ENCODE measurements at places on chromosomes 4 and X.

DNA sequence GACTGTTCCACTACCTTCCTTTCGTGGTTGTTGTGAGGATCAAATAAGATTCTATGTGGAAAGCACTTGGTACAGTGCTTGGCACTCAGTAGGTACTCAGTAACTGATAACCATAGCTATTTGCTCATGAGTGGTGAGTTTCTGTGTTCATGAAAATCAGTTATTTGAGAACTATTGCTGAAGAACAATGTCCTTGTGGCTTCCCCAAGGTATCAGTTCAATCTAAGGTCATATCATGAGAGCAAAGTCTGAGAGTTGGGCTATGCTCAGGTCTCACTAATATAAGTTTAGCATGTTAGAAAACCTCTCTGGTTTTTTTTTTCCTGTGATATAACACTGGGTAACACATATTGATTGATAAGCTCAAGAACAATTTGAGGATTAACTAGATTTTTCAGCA lies 147.8 kb downstream of the GRIA3 start:
- no peak for DNase-seq

- DNase-seq: no peak
Observed at GRCh38 chr4:39046249-39046648, 14.0 kb upstream of the TMEM156 start.

DNA sequence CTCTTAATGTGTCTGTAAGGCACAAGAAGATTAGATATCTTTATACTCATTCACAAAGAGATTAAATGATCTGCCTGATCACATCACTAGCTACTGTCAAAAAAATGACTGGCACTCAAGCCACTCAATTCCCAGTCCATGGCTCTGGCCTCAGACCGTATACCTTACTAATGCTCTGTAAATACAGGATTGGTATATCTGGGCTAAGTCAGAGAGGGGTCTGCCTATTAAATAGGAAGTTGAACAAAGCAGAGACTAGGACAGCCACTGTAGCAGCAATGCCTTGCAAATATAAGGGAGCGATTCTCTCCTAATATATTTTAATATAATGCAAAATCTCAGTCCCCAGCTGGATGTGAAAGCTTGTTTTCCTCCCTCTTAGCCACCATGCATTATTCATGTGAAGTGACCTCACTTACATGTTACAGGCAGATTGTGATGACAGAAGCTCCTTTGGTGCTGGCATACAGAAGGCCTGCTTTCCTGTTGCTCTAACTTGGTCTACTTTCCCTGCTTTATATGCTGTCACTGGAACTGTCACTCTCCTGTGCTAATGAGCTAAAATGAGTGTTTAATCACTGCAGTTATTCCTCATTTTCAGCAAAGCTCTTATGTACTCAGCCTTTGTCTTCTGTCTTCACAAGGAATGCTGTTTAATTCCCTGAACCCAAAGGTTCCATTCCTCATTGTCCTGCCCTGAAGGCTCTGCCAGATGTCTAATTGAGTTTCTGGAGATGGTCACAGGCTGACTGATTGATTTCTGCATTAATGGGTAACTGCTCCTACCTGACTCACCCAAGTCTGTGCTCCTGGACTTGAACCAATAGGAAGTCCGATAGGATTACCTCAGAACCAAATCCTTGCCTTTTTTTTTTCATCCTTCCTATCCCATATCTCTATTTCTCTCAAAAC lies 578.2 kb downstream of the KLHL13 start:
- DNase-seq: no peak

DNA sequence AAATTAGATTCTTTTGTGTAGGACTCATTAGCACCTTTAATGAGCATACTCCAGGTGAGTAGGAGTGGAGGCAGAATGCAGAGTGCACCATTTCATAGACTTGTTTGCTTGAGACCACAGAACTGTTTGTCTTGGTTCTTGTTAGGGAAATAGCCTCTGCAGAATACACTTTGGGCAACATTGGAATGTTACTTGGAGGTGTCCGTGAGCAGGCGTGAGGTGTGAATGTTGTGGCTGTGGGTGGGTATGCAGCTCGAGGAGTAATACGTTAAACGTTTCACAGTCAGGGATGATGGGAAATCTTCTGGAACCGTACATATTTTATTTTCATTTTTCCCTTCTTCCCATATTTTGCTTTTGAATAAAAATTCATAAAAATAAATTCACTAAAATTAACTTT lies 31.6 kb downstream of the PAQR3 start:
- no peak for DNase-seq

GRCh38 chr4:52959541-52959940 lies 97.4 kb downstream of the RASL11B start:
- no peak for DNase-seq

DNA sequence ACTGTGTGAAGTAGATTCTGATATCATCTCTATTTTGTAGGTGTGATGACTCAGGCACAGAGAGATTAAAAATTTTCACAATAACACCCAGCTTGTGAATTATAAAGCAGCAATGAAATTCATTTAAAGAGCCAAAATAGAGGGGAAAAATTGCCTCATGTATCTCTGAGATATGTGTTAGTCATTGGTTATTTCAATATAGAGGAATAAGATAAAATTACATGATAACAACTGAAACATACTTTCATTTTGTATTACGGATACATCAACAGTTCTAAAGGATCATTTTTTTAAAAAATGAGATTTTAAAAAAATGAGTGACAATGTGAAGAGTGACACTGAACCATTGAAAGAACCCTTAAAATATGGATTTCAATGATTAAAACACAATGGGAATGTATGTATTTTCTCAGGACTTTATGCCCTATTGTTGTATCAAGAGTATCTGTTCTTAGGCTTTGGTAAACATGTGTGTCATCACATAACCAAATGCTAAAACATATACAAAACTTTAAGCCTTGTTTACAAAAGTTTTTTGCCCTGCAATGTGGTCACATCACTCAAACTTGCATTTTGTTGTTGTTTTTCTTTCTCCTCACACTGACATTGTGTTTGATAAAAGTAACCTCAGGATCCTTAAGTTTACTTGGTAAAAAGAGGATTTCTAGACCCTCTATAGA lies 221.3 kb downstream of the ANTXR2 start:
- no peak for DNase-seq

DNA sequence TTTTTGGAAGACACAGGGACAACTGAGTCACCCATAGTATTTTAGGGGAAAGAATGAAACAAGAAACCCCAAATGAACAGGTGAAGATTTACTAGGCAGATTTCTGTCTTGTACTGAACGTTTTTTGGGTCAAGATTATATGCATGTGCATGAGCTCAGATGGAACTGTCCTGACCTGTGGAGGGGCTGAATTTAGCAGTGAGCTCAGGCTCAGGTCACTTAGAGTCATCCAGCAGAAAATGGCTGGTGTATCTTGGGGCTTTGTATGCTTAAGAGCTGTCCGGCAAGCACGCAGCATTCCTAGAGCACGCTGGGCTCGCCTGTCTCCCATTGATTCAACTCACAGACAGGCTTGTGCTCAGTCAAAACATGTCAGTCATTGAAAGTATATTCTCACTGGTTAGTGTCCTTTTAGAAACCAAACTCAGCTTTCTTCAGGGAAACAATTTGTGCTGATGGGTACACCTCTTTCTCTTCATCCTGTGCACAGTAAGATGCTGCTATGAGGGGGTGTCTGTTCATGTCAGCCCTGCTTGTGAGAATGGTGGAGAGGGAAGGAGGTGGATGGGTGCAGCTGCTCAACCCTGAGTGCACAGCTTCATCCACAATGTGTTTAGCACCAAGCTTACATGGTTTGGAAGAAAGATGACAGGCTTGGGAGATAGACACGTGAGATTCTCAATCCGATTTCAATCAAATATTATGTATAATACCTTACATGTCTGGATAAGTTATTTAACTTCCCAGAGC lies 47.5 kb upstream of the PDLIM3 start:
- no peak for DNase-seq

- no peak for DNase-seq
Observed at GRCh38 chrX:134004084-134004483, 18.7 kb upstream of the GPC3 start.

GRCh38 chrX:24574743-24575142 lies 72.4 kb downstream of the PCYT1B start:
- no peak for DNase-seq

GRCh38 chrX:19931146-19931545 lies 43.7 kb upstream of the SH3KBP1 start:
- DNase-seq: no peak

- DNase-seq: no peak
Observed at GRCh38 chrX:106672527-106672926, 54.0 kb upstream of the RNF128 start.

- no peak for DNase-seq
Observed at GRCh38 chrX:13689741-13690211, 848 bp downstream of the RAB9A start.

DNA sequence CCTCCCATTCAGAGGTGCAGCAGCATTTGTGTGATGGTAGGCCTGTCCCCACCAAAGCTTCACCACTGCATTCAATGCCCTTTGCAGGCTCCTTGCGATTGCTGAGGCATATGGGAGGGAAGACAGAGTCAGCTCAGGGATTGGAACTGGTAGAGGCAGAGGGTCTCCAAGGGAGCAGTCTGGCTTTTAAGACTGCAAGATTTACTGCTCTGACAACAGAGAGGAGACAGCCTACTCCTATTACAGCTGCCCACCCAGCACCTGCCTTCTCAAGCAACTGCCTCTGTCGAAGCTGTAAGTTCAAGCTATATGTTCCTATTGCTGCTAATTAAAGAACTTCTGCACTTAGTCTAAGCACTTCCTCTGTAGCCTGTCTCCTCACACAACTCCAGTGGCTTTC lies 481.8 kb downstream of the FGF13 start:
- DNase-seq: no peak

- DNase-seq: no peak
Observed at GRCh38 chrX:120309873-120310705, 1.2 kb downstream of the TMEM255A start.

GRCh38 chrX:110003167-110004156 lies 548 bp downstream of the TMEM164 start:
- no peak for DNase-seq

DNA sequence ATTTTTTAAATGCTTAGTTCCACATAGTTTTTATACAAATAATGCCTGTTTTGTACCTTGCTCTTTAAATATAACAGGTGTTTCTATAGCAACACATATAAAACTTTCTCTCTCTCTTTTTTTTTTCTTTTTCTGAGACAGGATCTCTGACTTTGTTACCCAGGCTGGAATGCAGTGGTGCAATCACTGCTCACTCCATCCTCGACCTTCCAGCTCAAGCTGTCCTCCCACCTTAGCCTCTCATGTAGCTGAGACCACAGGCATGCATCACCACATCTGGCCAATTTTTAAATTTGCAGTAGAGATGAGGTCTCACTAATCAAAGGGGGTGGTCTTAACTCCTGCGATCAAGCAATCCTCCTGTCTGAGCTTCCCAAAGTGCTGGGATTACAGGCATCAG lies 18.3 kb upstream of the SULT1E1 start:
- no peak for DNase-seq

- no peak for DNase-seq
Observed at GRCh38 chrX:13911586-13911985, 94.7 kb upstream of the GPM6B start.

- no peak for DNase-seq
Observed at GRCh38 chr4:173530326-173531085, 477 bp upstream of the HAND2 start.

DNA sequence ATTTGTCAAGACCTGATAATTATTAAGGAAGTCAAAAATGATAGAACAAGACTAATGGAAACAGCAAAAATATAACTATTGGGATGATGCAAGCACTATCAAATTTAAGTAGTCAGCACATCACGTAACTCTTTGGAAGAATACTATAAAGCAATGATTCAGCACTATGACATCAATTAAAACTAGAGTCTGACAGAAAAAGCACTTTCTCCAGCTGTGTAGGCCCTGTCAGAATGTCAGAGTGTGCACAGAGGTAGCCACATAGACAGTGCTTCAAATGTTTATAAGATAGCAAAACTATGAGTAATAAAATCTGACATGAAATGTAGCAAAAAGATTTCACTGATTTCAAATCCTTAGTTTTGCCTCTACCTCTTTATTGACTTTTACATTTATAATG lies 1226.6 kb upstream of the ADGRL3 start:
- DNase-seq: no peak

DNA sequence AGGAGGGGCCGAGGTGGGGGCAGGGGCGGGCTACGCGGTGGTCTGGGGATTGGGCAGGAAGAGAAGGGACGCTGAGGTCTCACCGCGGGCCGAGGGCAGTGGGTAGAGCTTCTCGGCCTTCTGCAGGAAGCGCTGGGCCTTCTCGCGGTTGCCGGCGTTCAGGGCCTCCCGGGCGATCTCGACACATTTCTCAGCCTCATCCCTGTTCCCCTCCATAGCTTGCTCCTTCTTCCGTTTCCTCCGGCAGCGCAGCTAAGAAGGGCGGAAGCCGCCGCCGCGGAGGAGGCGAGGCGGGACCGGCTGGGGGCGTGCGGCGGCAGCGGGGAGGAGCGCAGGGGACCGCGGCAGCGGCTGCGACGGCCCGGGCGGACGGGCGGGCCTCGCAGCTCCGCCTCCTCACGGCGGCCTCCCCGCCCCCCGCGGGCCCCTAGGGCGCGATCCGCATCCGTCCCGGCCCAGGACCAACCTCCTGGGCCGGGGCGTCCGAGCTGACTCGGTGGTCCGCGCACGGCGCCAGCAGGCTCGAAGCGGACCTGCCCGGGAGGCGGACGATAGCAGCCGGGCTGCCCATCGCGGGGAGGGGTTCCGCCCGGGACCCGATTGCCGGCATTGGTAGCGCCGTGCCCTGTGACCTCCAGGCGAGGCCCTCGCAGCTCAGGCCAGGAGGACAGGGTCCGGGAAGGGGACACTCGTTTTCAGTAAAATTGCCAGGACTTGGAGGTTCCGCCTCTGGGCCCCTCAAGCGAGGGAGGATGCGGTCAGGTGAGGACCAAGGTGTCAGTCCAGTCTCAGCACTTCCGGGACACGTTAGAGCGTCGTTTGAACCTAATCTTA lies at the start of gene DNAJB14:
Gene DNAJB14, minus strand, starts transcription at position 263 of the 834 bp plus-strand sequence. Its CDS starts 47 bp downstream, at position 216.
- peak; percentile 57 for DNase-seq

- DNase-seq: peak; percentile 22
Observed at GRCh38 chr4:23368081-23368697, 521.7 kb downstream of the PPARGC1A start.

DNA sequence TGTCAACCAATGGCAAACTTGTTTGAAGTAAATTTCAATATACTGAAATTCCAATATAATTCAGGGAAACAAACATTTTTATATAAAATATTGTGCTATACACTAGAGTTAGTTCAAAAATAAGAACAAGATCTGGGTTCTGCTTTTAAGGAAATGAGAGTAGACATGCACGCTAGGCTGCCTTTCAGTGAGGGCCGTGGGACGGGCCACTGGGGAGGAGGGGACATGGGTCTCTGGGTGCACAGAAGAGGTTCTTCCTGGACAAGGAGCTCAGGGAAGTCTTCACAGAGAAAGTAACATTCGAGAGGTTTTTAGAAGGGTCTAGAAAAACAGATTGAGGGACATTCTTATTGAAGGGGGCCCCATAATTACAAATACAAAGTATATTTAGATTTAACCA lies 64.4 kb downstream of the SHROOM3 start:
- no peak for DNase-seq

- no peak for DNase-seq
Observed at GRCh38 chr4:186570193-186570996, 15.0 kb upstream of the MTNR1A start.

- DNase-seq: no peak
Observed at GRCh38 chr4:150384249-150384648, 197.7 kb upstream of the MAB21L2 start.

GRCh38 chr4:127548990-127549925 lies 83.5 kb upstream of the INTU start:
- DNase-seq: no peak

- no peak for DNase-seq
Observed at GRCh38 chr4:1293991-1294390, 4.3 kb downstream of the MAEA start.

GRCh38 chrX:1190596-1191145 lies 21.8 kb downstream of the CRLF2 start:
- no peak for DNase-seq

GRCh38 chr4:183858011-183858615 lies 47.0 kb upstream of the STOX2 start:
- DNase-seq: no peak
